NCI-H1105 treated with DMSO at 0.1 percent for 48 hours (cell line): ENCODE measurements at places on chromosomes 6 and 20.

DNA sequence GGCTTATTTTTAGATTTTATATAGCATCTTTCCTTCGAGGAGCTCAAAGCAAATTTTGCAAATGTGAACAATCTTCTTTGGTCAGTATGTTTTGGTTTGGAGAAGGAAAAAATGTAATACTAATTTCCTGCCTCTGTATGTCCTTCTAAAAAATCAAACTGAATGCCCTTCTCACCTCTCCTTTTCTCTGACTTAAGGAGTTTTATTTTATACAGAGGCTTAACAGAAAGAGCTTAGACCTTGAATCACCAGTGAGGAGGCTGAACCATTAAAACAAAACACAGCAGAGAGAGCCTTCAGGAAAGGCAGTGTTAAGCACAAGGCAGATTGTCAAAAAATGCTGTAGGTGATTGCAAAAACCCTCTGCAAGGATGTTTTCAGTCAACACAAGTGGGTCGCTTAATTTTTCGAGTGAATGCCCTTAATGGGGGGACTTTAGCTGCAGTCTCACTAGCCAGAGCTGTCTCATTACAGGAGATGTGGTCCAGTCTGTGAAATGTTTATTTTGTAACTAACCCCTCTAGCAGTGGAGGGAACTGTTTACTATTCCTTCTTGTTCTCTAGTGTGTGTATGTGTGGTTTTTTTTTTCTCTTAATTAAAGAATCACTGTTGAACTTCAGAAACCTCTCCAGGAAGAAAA is 481.3 kb upstream of the CITED2 start:
- DNase-seq, result peak; percentile 10

DNA sequence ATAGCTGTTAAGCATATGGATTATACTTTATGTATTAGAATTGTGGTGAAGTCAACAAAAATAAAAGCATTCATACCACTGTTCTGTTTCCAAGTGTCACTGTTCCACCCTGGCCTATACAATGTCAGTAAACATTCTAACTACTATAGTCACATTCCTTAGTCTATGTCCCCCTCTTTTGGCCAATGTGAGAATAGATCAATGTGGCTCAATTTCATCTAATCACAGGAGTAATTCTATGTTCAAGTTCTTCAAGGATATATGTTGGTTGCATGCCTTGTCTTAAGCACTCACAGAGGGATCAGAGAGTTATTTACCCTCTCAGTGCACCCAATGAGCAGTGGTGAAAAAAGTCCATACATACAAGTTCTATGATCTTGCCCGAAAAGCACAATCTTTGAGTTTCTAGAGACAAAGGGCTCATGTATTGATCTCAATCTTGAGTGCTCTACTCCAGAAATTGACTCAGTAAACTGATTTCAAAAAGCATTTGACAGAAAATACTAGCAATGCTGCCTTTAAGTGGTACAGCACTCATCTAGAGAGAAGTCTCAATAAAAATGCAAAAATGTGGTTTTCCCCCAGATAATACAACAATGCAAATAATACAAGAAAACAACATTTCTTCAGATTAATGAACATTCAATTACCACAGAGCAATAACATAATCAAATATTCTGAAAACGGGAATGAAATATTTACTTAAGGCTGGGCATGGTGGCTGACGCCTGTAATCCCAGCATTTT is 16.5 kb downstream of the SMLR1 start:
- peak; percentile 38 for DNase-seq

DNA sequence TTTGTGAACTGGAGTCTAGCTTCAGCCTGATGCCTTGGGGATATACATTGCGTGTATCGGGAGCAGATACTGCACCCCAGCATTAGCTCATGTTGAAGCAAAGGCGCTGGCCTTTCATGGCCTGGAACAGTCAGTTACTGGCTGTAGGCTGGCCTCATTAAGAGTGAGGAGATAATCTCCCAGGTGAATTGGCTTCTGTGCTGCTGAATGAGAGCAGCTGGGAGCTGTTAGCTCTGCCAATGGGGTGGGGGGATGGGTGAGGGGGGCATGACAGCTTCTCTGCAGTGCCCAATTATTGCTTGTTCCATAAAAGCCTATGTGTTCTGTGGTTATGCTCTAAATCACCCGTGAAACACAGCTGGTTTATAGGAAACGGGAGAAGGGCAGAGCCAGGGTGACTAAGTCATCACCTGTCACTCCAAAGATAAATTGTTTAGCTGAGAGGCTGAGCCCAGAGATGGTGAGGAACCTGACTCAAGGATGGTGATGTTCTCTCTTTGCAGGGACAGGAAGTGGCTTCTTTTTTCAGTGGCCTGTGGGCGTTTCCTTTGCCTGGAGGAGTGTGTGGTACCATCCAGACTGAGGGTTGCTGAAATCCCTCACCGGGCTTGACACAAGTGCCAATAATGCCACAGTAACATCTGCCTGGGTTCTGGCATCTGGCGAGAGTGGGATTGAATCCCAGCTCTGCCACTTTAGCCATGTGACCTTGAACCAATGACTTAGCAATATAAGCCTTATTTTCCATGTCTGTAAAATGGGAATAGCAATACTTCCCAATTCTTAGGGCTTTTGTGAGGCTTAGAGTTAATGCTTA is 170.8 kb downstream of the BCAS1 start:
- peak; percentile 84 for DNase-seq

DNA sequence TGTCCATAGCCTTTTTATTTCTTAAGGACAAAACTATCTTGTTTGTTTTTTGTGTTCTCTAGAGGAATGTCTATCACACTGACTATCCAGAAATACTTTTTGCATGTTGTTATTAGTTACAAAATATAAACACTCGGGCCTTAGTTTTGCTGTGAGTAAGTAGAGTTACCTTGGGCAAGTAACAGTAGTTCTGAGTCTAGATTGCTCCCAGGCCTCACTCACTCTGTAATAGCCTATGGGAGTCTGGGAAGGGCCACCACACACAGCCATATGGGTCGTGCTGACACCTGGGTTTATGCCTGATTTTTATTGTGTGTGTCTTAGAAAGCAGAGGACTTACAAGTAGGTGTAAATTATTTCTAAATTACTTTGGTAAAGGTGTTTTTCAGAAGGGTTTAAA is 185.8 kb downstream of the TMEM242 start:
- no peak for DNase-seq

- no peak for DNase-seq
Measured at GRCh38 chr6:120945905-120946594, 388.2 kb downstream of the TBC1D32 start.

GRCh38 chr6:128259730-128260685 is 260.4 kb downstream of the PTPRK start:
- DNase-seq, result no peak

- no peak for DNase-seq
Measured at GRCh38 chr20:51389543-51390264, 152.8 kb downstream of the NFATC2 start.
